ENCODE measurements at places on chromosomes 3 and 15.
A peak's percentile ranks its signal among the peaks of the same experiment; 100 is the strongest.

GRCh38 chr3:169399068-169399467 is 264.4 kb downstream of the MECOM start:
- DNase-seq: no peak

- DNase-seq: peak; percentile 25
Measured at GRCh38 chr3:44476181-44476611, 1.3 kb downstream of the ZNF445 start.

- DNase-seq: no peak
Measured at GRCh38 chr3:41768363-41768762, 193.5 kb downstream of the ULK4 start.

- DNase-seq: no peak
Measured at GRCh38 chr3:153166206-153166605, 4.2 kb downstream of the RAP2B start.

- peak; percentile 71 for DNase-seq
Measured at GRCh38 chr3:187013159-187013716, 82.9 kb downstream of the ST6GAL1 start.

DNA sequence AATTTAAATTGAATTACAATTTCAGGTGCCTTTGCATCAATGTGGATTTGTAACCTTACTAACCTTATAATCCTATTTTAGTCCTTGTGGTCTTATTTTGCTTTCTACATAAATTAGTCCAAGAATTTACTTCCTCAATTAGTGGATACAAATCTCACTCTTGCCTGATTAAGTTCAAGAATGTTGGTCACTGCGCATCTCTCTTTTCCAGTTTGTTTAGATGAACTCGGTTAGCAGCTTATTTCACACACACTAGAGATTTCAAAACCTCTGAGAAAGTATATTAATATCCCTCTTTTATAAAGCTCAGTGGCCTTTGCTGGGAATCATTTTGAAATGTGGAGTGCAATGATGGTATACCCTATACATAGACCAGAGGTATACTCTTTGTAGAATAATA is 243.4 kb downstream of the DTWD1 start:
- DNase-seq: no peak
